ENCODE measurements at places on chromosomes 4 and X. TPM values are rescaled to one million over a fixed set of nuclear protein-coding genes. Genes with fewer than 3 reads are reported as not detected.

Gene SPANXB1
- total RNA-seq, result not detected

Gene SSX2B
- total RNA-seq, result not detected

Gene ENOX2
- total RNA-seq, result 8.0 TPM

DNA sequence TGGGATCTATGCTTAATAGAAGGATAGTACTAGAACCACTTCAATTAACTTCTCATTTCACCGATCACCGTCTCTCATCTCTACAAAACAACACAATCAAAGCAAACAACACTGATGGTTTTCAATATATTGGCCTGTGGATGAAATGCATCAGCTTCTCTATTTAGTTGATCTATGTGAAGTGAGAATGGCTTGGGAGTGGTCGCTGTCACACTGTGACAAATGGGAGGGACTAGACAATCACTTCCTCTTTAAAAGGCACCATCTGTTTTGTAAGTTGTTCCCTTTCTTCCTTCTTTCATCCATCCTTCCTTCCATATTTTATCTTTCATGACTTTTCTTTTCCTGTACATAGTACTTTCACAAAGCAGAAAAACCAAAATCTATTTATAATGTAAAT is 23.9 kb upstream of the NWD2 start:
- no peak for DNase-seq

DNA sequence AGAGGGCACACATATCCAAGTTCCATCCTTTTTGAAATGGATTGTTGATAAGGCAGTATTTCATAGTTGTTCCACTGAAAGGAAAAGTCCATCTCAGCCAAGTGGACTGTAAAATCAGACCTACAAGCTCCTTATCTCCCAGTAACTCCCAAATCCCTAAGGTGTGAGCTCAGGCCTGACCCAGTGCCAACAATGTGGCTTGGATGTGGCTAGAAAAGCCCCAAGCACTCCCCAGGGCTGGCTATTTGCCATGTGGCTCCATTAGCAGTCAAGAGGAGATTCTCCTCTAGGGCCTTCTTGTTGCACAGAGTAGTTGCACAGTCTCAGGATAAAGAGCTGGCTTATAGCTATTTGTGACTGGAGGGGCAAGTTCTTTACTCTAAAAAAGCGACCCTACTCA is 25.0 kb upstream of the DGKK start:
- no peak for DNase-seq

All from colonic mucosa (tissue), 4 donors.